ENCODE measurements at places on chromosomes 6 and 20.

DNA sequence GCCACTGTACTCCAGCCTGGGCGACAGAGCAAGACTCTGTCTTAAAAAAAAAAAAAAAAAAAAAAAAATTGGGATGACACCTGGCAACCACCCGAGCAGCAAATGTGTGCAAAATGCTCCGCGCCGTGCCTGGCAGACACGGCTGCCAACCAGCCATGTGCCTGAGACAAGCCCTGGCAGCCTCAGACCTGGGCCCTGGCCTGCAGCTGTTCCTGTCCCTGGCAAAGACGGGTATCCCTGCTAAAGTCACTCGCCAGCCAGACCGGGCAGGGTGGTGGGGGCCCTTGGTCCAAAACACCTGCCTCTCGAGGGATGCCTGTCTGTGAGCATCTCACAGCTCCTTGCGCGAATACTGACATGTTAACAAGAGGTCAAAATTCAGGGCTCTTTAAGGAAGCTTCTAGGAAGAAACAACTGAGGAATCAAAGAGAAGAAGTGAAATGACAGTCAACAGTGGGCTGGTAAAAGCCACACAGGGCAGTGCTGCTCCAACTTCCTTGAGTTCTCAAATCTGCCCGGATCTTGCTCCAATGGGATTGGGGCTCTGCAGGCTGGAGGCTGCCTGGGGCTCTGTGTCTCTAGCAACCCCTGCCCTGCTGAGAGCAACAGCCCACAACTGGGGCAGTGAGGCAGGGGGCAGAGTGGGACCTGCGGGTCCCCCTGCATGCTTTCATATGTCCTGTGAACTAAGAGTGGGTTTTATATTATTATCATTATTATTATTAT, 53.4 kb downstream of the SYTL3 start:
- DNase-seq, result peak; percentile 76

DNA sequence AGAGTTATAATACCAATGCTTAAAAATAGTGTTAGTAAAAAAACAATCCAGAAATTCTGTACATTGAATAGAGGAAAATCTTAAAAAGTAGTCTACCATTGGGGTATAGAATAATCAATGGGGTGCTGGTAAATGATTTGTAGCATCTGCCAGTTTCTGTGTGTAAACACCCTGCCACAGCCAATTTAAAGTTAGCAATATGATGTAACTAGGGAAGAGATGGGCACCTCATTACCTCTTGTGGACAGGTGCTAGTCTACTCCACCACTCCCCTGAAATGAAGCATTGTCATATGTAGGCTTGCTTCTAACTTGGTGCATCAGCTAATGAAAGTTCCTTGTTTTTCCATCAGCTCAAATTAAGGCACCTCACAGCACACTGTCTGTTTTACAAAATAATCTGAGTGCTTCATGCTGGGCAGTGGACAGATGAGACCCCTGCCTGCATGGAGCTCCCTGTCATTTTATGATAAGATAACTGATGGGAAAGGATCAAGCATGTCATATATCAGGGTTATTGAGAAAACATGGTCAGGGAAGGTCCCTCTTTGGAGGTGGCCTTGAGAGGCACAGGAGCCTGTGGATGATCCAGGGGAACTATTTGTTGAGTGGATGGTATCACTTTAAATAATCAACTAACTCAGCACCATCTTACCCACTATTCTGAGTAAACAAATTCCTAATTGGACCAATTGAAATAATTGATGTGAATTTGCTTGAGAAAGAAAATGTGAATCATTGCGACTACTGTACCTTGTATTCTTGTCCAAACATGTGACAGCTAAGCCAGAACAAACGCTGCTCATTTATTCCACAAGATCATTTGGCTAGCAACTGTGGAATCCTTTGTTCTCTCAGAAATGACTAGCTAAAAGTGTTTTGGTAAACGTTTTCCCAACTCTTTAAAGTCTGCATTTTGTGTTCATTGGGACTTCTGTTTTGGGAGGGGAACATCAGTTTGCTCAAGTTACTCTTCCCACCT, 45.9 kb upstream of the CSE1L start:
- no peak for DNase-seq

- no peak for DNase-seq
These were observed 114.5 kb upstream of the SCGN start for GRCh38 chr6:25537349-25538018.

- no peak for DNase-seq
These were observed 196.1 kb downstream of the BMP7 start for GRCh38 chr20:57070296-57070695.

- peak; percentile 16 for DNase-seq
These were observed 31.7 kb upstream of the UBR2 start for GRCh38 chr6:42532038-42532669.

DNA sequence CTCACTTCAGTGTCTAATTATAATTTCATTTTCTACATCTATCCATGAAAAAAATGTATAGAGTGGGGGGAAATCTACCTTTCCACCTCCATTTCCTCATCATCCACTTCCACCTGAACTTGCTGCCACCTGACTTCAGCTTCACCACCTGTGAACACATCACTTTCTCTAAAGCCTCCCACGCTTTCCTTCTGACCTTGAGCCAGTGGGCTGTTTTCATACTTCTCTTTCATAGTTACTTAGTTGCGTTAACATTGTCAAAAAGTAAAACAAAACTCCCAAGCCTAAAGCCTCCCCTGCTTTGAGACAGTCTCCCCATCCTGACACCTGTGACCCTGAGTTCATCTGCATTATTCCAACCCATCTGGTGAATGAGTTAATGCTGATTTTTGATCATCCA, 47.3 kb downstream of the KLHL31 start:
- DNase-seq, result no peak

Data from NCI-H1694 (cell line).